Stimulated activated CD4-positive, alpha-beta T cell treated with anti-CD3 and anti-CD28 coated beads, Interleukin-1b, Interleukin-23, amount 100 ng/mL, for 4 hours (primary cell): ENCODE measurements at places on chromosomes 2 and 18.

- no peak for DNase-seq
Measured at GRCh38 chr2:199458806-199459285, 1.1 kb upstream of the SATB2 start.

DNA sequence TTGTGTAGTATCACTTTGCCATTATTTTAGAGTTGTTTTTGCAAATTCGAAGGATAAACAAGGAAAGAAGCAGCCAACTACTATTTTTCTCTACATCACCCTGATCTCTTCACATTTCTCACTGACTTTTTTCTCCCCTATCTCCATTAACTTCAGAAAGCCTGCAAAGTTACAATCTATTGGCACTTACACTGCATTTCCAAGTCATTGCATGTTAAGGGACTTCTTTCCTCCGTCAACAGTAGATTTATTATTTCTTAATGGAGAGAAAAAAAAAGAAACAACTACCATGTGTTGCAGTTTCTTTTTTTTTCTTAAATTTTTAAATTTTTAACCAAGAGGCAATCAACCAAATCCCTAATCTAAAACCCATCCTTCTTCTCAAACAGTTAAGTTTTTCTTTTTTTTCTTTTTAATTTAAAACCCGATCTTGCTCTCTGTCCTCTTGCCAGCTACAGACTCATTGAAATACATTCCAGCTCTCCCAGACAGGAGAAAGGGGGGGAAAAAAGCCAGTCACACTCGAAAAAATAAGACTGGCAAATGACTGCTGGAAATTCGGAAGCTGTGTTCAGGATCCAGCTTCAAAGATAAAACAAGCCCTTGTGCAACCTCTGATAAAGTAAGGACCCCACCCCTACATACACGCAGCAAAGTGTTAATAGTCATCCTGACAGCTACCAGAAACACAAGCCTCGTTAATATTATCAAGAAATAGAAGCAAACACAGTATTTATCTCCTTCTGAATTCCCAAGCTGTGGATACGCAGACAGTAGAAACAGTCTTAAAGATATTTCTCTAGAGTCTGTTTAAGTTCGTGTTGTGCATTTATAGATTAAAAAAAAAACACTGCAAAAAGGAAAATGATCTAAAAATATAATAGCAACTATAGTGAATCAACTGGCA lies 1.3 kb downstream of the LRRTM4 start:
- no peak for DNase-seq

DNA sequence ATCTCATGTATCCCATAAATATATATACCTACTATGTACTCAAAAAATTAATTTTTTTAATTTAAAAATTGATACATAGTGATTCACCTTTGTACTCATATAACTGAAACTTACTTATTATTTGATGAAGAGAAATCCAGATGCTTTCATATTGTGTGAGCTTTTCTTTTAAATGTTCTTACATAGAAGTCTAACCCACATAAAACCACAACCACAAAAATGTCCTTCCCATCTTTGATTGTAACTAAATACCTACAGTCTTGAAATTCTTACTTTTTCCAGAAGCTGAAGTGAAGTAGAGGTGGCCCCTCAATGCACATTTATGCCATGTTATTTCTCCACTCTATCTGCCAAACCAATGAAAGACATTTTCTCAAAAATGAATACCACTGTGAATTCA lies 117.9 kb upstream of the COL5A2 start:
- no peak for DNase-seq

DNA sequence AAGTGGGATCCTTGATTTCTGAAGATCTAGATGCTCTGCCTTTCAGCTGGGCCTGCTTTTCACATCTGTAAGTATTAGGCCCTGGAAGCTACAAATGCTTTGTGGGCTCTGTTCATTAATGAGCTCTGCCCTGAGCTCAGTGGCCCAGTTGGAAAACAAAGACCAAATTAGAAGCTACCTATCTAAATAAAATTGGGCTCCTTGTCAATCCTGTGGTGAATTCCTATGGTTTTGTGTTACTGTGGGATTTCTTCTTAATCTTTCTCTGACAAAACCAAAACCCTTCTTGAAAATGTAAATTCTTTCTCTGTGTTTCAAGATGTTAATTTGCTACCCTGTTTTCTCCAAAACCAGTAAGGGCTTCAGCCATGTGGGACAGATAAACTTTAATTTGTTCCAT lies 219.0 kb upstream of the HS6ST1 start:
- no peak for DNase-seq

DNA sequence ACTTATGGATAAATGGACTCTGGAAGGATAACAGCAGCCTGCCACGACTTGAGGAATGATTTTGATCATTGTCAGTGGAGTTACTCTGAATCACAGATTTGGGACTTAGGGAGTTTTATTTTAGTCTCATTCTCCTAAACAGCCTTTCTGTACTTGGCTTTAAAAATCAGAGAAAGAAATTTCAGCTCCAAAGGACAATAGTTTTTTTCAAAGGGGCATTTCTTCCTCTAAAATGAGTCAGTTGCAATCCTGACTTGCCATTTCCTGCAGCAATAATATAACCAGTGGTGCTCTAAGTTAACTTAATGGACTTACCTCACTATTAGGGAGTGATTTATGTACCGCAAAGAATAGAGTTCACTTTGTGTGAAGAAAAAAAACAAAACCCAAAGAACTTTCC lies 35.1 kb upstream of the MTX2 start:
- DNase-seq, result no peak
